ENCODE measurements at places on chromosomes 6 and 20.

DNA sequence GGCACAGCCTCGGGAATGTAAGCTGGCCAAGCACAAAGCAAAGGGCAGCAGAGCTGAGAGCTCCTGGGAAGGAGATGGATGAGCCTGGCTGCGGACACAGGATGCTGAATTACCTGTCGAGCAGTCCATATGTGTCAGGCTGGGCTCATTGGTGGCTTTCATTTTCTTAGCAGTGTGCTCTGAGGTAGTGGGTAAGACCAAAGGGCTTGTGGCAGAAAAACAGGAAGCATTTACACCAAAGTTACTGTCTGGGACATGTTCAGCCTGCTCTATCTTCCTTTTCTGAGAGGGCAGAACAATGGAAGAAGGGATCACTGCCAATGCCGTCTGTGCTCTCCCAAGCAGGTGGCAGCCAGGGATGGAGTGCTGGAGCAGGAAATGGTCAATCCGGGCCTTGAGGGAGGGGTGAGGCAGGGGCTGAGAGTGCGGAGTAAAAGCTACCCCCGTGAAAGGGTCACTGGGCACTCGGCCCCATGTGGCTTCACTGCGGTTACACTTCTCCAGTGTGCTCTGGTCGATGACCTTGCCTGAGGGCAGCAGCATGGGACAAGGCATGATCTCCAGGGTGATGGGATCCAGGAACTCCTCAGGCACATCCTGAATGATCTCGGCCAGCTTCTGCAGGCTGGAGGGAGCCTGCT is 36.9 kb upstream of the AVP start:
- no peak for DNase-seq

GRCh38 chr6:144007478-144008119 is 460 bp downstream of the PLAGL1 start:
- DNase-seq = no peak

GRCh38 chr20:49318430-49319207 is 40.8 kb upstream of the ZNFX1 start:
- no peak for DNase-seq

DNA sequence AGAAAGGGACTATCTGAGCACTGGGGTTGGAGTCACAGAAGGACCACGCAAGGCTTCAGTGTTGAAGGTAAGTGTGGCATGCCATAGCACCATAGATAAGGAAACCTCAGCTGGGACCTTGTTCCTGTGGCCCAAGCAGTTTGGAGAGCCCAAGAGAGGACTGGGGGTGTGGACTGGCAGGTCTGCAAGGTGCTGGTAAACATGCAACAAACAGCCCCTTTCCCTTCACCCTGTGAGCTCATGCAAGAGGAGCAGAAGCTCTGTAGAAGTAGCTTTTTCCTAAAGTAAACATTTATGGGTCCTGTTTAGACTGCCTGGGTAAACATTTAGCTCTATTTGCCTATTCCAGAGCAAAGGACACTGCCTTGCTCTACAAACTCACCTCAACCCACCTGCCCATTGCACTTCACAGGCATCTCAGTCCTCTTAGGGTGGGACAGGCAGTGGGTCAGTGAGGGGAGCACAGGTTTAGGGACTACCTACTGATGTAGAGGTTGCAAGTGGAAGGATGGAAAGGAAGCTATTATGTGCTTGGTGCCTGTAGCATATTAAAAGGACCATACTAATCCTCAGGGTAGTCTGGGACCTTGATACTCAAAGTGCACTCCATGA is 12.0 kb downstream of the ZSCAN31 start:
- no peak for DNase-seq

DNA sequence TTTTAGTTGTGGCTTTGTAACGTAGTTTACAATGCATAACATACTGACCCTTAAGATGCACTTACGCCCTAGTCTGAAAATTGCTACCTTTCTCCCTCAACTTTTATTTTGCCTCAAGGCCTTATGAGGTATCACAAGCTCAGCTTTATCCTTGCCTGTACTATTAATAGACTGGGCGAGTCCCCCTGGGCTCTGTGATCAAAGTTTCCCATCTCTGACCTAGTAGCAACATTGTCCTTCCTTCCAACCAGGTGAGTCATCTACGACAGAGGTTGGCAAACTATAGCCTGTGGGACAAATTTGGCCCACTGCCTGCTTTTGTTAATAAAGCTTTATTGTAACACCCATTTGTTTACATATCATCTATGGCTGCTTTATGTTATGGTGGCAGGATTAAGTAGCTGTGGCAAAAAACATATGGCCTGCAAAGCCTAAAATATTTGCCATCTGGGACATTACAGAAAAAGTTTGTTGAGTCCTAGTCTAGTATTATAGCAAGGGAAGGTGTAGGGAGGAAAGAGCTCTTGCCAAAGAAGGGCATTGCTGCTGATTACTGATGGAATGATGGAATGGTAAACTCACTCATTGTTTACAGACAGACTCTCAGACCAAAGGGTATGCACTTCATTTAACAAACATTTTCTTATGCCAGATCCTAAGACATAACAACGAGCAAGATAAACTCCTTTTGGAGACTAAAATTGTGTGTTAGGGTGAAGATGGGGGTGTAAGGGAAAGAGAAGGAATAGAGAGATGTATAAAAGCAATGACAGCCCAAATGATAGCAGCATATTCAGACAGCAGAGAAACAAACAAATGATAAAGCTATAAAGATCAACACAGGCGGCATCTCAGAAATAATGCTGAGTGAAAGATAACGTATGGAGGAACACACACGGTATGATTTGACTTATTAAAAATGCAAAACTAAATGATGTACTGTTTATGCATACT is 74.2 kb downstream of the SLC22A23 start:
- no peak for DNase-seq

DNA sequence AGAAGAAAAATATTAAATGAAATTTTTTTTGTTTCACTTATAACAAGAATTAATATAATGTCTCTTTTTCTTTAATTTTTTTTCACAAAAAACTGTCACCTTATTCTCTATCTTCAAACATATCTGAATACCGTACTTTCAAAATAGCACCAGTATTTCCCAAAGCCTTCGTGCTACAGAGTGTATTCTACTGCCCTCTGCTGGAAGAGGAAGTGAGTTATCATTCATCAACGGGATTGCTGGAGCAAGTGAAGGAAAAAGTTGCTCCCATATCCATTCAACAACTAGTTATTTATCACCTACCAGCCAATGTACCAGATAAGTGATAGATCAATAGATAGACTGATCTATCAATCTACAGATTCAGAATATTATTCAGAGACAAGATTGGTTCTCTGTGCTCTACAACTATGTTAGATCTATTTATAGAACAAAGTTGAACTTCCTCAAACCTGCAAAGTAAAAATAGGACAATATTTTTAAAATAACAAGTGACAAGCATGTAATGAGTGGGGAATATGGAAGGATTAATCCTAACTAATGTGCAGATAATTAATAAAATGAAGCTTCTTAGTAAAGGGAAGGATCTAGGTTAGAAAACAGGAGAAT is 26.7 kb upstream of the TFAP2B start:
- no peak for DNase-seq

DNA sequence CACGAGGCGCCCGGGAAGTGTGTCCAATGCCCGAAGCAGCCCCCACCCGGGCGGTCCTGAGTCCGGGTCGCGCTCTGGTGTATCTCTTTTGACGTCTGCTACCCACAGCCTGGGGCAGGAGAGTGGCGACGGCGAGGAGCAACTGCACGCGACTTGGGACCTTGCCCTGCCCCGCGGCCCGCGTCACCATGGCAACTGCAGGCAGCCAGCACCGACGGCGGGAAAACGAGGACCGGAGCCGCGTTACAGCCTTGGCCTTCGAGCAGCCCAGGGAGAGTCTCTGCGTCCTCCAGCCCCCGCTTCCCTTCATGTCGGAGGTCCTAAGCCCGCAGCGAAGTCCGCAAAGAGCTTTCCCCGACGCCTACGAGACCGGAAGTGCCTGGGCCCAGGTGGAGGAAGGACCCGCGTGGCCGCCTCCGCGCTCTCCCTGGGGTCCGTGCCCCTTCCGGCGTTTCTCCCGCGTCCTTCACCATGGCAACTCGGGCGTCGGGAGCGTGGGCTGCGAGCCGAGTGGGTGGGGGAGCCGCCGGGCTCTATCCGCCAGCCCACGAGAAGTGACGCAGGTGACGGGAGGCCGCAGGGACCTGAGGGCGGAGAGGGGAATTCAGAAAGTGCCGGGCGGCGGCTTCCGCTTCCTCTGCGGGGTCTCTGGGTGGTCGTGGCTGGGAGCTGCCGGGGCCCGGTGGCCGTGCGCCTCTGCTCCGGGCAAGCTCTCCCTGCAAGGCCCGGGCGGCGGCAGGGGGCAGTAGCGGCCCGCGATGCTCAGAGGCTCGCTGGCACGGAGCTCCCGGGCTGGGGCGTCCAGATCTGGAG is 88.6 kb upstream of the TGM3 start:
- peak; percentile 56 for DNase-seq

DNA sequence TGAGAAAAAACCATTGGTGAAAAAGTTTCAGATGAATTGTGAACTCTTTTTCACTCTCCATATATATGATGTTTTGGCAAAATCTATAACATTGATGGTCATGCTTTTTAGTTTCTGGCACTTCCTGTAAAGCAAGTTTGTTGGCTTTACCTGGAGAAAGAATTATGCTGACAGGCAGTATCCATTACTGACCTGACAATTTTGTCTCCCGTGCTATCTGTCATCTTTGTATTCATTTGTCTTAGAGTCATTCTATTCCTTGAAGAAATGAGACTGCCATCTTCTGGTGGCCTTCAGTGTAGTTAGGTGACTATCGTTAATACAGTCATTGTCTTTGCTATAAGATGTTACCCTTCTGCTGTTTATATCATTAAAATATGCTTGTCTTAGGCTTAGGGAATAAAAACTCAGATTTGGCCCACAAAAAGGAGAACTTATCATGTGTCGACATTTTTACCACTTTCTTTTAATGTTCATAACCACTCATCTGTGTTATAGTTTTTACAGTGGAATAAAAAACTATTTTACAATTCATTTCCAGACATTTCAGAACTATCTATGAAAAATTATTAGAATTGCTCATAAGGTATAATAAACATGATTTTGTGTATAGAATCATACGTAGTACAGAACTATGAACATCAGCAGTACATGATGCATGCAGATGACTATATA is 707.0 kb downstream of the EPM2A start:
- no peak for DNase-seq

DNA sequence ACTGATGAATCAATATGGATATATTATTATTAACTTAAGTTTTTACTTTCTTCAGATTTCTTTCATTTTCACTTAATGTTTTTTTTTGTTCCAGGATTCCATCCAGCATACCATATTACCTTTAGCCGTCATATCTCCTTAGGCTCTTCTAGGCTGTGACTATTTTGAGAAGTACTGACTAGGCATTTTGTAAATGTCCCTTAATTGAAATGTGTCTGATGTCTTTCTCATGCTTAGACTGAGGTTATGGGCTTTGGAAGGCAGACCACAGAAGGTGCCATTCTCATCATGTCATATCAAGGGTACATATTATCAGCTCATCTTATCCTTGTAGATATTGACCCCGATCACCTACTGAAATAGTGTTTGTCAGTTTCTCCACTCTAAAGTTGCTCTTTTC is 101.3 kb downstream of the FOXO3 start:
- no peak for DNase-seq

GRCh38 chr6:56938649-56939191 is 16.2 kb upstream of the BEND6 start:
- no peak for DNase-seq

GRCh38 chr6:16320533-16321340 is 82.3 kb downstream of the GMPR start:
- DNase-seq = no peak

DNA sequence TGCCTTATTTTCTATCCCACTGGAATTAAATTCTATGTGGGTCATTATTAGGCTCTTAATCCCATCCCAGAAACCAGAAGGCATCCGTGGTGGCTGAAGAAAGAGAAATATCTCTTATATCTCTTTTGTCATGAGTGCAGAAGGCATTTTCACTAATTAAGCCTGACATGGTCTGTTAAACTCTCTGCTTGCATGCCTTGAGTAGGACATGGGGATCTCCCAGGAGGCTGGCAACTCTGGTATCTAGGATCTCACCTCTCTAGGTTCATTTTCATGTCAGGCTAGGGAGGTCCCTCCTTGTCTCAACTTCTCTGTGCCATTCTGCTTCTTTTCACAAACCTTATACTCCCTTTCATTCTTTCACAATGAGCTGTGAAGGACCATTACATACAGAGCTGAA is 25.3 kb upstream of the GPR63 start:
- no peak for DNase-seq

DNA sequence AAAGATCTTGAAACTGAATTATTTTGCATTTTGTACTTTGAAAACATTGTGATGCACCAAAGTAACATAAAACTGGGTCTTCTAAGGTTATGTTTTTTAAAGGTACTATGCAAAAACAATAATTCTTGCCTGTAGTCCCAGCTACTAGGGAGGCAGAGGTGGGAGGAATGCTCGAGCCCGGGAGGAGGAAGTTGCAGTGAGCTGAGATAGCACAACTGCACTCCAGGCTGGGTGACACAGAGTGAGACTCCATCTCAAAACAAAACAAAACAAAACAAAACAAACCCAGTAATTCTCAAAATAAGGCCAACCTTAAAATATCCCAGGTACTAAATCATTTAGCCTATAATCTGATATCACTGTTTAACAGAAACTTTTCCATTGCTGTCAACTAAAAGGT is 269.6 kb downstream of the KHDC1L start:
- DNase-seq = no peak

DNA sequence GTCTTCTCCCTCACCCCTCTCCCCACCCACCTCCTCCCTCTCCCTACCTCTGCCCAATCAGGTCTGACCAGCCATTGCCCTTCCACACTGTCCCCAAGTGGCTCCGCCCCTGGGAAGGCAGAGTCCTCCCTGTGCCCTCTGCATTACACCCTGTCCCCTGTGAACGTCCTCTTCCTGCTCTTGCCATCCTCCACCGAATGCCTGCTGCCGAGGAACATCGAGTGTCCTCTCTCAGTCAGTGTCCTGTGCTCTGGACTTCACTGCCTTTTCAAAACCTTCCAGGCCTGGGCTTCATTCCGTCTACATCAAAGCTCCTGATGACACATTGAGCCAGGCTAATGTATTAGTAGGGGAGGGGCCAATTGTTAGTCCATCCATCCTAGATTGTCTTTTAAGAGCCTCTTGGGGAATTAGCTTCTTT is 3.3 kb upstream of the PACSIN1 start:
- DNase-seq = no peak

DNA sequence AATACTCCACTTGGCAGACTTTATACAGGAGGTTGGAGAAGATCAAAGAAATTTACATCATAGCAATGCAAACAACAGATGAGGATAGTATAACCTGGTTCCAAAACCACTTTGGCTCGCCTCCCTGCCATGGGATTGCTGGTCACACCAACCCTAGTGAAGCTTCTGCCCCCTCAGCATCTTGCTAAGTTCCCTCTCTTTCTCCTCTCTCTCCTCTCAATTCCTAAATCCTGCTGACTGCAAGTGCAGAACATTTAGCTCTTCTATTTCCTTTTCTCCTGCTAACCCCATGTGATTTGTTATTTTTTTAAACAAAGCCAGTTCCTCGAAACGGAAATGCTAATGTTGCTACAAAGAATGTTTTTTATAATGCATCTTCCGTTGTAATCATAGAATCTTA is 50.3 kb upstream of the LY86 start:
- no peak for DNase-seq

GRCh38 chr6:119261944-119262284 is 87.6 kb downstream of the MAN1A1 start:
- no peak for DNase-seq

- DNase-seq = no peak
Observed at GRCh38 chr6:170152989-170153388, 137.9 kb downstream of the DLL1 start.

GRCh38 chr20:60302875-60303274 is 344.7 kb downstream of the CDH26 start:
- DNase-seq = no peak
